Globus pallidus (tissue), 1 donor: ENCODE measurements at places on chromosomes 2 and 18.

- DNase-seq = no peak
Observed at GRCh38 chr2:79715338-79715737, 202.5 kb downstream of the CTNNA2 start.

- no peak for DNase-seq
Observed at GRCh38 chr2:219309278-219309677, at the start of gene PTPRN. PTPRN (minus strand) TSS chr2:219309401; CDS start chr2:219309332, 69 bp downstream.

GRCh38 chr2:41775366-41776025 lies 272.3 kb upstream of the PKDCC start:
- no peak for DNase-seq

DNA sequence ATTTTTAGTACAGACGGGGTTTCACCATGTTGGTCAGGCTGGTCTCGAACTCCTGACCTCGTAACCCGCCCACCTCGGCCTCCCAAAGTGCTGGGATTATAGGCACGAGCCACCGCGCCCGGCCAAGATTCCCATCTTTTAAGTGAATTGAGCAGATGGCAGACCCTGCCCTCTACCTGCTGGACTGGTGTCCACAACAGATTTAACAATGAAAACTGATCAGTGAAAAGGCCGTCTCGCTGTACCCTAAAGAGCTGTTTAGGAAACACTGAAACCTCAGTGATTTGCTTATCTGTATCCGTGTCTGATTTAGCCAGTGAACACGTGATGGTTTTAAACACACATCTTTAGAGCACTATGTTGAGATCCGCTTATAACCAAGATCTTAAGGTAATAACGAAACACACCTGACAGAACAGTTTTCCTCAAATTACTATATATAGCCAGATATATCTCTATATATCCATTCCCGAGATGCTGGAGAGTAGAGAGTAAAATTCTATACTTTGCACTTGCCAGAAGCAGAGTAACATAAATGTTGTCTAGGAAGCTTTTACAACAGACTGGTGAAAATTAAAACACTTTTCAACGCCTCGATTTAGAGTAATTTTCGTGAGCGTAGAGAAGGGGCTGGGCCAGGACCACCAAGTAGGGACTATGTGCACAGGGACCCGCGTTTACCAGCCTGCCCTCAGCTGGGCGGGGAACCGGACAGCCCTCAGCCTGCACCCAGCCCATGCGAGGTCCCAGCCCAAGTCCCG lies 594 bp downstream of the FAM161A start:
- DNase-seq = no peak

DNA sequence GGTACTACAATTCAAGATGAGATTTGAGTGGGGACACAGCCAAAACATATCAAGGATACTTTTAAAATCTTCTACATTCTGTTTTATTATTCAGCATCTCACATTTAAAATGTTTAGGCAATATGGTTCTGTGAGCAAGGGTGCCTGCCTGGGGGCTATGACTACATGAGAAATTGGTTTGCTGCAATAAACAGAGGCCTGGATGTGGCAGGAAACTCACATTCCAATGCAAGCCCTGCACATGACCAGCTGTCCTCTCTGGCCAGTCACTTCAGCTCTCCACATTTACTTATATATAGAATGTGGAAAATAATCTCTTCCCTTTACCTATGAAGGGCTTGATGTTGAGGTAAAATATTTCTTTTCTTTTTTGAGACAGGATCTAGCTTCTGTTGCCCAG lies 193.4 kb downstream of the LRRTM1 start:
- no peak for DNase-seq

DNA sequence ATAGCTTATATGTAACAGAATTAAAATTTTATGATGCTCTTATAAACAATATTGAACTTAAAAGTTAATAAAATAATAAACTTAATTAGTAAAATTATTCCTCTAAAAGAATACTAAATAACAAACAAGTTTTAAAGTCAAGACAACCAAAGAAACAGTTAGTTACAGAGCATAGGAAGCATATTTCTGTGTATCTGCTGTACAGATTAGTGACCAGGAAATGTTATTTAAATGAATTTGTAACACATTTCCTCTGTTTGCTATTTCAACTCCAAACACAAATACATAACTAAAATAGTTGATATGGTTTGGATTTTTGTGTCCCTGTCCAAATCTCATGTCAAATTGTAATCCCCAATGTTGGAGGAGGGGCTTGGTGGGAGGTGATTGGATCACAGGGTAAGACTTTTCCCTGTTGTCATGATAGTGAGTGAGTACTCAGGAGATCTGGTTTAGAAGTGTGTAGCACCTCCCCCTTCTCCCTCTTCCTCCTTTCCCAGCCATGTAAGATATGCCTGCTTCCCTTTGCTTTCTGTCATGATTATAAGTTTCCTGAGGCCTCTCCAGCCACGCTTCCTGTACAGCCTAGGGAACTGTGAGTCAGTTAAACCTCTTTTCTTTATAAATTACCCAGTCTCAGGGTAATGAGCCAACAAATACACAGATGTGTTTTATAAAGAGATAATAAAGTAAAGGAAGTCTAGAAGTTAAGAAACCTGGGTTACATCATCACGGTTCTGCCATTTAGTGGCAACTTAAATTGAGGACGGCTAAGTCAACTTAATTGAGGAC lies 51.8 kb downstream of the ROCK2 start:
- no peak for DNase-seq

DNA sequence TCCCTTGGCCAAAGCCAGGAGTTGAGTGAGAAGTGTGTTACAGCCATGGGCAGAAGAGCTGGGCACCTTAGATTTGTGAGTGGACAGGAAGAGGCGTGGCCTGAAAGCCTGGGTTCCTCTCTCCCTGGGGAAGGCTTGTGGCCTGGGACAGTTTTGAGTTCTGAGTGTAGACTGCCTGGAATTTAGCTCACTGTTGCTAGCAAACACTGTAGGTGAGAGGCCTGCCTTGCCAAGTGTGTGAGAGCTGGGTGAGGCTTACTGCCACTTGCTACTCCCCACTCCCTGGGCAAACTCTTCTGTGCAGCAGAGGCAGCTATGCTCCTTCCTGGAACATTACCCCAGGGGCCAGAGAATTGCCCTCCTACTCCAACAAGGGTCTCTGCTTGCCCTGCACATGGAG lies 150.0 kb upstream of the GALNT5 start:
- no peak for DNase-seq

- no peak for DNase-seq
Observed at GRCh38 chr18:21031845-21032244, 79.8 kb downstream of the ROCK1 start.
